Stimulated activated CD4-positive, alpha-beta T cell treated with anti-CD3 and anti-CD28 coated beads, Interleukin-1b, Interleukin-23, amount 100 ng/mL, for 48 hours (primary cell): ENCODE measurements at places on chromosomes 6 and 20.
A peak's percentile ranks its signal among the peaks of the same experiment; 100 is the strongest.

DNA sequence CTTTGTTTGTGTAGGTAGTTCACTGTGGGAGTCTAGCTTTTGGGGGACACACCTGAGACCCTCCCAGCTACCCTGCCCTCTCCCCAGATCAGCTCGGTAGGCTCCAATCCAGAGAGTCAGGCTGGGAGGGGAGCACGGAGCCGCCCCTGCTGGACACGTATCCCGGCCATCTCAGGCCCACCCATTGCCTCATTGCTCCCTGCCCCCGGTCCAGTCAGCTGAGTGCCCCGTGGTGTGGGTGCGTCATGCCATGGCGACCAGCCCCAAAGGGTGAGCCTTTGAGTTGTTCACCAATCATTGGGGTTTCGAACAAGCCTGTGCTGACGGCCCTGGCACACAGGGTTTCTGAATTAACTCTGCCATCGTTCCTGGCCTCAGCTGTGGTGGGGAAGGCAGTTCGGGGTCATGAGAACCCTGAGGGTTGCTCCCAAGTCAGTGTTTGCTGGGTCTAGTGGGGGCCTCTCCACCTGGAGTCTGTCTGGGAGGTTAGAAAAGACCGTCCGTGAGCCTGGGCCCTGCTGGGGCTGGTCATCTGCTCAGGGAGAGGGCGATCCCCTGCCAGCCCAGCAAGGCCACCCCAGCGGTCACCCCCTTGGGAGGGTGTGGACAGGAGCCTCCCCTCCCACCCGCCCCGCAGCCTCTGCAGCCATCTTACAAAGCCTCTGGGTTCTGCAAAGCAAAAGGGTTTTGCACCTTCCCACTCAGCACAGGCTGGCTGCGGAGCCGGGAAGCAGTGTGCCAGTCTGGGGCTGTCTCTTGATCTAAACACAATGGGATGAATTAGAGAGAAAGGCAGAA is 34.5 kb downstream of the NTSR1 start:
- no peak for DNase-seq

DNA sequence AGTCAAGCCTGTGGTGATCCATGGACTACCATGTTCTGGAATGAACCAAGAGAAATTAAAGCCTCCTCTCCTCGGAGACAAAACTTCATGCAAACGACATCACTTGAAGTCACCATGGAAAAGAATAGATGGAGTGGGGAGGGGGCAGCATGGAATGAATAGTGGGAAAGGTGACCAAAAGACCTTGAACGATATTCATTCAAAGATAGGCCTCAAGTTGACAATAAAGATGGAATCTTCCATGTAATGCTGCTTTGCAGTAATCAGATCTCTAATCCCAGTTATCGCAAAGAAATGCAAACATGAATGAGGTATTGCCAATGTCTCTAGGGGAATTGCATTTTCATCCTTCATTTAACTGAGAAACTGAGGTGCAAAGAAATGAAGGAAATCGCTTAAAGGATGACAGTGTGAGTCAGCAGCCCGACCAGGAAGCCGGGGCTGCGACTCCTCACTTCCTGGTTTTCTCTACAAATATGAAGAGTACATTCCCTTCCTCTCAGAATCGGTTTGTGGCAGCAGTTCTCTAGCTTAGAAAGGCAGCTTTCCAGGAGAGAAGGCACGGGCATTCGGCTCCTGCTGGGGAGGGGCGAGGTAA is 65.6 kb upstream of the RREB1 start:
- DNase-seq: no peak

DNA sequence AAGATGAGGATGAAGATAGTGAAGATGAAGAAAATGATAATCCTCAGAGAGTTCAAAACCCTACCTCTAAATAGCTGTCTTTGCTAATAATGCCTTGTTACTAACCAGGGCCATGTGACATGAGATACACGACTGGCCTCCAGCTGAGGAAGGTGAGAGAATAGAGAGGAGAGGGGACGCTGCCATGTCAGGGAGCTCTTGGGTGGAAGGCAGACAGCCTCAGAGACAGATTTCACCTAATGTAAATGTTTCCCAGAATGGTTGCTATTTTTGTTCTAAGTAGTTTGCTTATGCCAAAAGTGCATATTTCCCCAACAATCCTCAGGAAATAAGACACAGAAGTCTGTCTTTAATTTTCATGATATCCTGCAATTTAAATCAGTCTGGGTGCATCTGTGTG is 138.4 kb downstream of the ELOVL4 start:
- DNase-seq: no peak

- DNase-seq: no peak
These were observed 77.1 kb downstream of the DHX35 start for GRCh38 chr20:39039261-39039660.

DNA sequence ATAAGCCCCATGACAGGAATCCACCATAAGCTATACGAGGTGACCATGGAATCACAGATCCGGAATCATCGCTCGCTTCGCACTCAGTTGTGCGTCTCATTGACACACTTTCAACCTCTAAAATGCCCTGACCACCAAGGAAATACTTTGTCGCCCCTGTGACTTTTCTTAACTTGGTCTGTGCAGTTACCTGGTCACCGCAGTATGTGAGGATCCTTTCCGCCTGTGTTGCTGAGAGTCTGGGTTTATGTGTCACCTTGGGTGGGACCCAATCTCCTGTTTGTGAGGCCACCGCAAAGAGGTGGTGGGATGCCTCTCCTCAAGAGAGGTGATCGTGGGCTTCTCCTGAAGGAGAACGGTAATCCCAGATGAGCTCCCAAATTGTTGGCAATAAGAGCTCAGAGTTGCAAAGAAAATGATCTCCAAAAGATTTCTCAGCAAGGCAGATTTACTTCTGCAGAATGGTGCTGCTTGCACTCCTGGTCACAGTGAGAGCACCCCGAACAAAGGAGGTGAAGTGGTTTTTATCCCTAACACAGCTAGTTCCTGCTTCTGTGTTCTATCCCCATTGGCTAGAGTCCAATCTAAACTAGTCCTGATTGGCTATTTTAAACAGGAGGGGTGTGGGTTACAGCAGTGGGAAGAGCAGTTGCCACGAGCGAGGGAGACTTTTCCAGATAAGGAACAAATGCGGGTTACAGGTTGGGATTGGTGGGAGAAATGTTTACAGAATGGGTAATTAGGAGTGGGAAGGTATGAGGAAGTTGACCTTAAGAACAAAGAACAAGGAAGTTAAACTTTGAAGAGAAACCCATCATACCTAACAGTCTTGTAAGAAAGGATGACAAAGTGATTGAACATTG is 9.1 kb upstream of the ZNFX1 start:
- no peak for DNase-seq

DNA sequence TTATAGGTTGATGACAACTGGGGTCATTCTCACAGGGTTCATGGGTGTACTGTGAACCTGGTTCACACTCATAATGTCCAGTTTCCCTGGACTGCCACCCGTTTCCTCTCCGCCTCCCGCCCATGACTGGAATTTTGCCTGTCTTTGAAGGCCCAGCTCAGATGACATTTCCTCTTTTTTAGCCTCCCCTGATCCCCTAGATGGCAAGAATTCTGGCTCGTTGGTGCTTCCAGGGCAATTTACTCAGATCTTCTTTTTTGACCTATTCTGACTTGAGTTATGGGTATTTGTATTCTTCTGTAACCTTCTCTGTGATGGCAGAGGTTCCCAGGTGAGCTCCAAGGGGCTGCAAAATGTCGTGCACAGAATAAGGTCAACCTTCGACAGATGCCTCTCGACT is 5.7 kb upstream of the CITED2 start:
- no peak for DNase-seq

DNA sequence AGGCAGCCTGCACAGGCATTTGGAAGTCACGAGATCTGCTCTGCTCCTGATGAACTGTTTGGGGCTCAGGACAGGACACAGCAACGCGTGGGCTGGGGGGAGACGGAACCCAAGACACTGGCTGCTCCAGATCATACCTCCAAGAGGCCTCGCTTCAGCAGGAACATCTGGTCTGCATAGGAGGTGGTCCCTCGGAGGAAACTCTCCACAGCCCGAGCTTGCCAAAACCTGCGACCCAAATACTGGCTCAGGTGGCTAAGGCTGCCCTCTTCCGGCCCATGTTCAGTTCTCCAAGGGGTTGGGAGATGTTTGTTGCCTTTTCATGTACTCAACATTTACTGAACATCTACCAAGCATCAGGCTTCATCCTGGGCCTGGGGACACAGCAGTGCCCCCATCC is 51.7 kb downstream of the MYH7B start:
- DNase-seq: no peak

- peak; percentile 50 for DNase-seq
These were observed 302.5 kb downstream of the DHX35 start for GRCh38 chr20:39264506-39265172.

GRCh38 chr6:145077382-145077781 is 657.9 kb downstream of the EPM2A start:
- DNase-seq: no peak

- DNase-seq: no peak
These were observed 327.5 kb upstream of the EPHA7 start for GRCh38 chr6:93746892-93747291.

GRCh38 chr6:26157251-26158075 is 70.2 kb downstream of the HFE start:
- no peak for DNase-seq
